ENCODE measurements at places on chromosomes 2 and 18.

GRCh38 chr2:120367649-120368048 is 21.7 kb downstream of the INHBB start:
- DNase-seq, result no peak

- DNase-seq, result no peak
These were observed 58.2 kb upstream of the MEX3C start for GRCh38 chr18:51255693-51256092.

- DNase-seq, result no peak
These were observed 11.0 kb upstream of the RALB start for GRCh38 chr2:120241684-120242083.

- no peak for DNase-seq
These were observed 106.7 kb upstream of the CTDP1 start for GRCh38 chr18:79572848-79573451.

GRCh38 chr2:43321446-43321845 is 95.0 kb upstream of the ZFP36L2 start:
- DNase-seq, result no peak

DNA sequence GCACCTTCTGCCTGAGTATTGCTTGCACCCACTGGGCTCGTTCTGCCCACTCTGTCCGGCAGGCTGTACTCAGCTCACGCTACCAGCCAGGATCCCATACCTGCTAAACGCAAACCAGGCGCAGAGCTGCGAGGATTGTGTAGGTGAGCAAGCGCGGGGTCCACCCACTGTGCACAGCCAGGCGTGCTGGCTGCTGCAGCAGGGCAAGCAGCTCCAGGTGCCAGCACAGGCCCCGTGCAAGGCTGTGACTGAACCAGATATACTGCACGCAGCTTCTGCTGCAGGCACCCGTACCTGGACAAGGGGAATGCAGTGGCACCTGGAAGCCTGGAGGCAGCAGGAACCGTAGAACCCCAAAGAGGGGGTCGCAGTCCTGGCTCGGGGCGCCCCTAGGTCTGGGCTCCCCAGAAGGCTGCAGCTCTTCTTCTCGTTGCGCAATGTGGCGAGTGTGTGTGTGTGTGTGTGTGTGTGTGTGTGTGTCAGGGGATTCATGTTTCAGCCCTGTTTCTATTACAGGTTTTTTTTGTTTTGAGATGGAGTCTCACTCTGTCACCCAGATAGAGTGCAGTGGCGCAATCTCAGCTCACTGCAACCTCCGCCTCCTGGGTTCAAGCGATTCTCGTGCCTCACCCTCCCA is 46.1 kb upstream of the RAB1A start:
- no peak for DNase-seq

DNA sequence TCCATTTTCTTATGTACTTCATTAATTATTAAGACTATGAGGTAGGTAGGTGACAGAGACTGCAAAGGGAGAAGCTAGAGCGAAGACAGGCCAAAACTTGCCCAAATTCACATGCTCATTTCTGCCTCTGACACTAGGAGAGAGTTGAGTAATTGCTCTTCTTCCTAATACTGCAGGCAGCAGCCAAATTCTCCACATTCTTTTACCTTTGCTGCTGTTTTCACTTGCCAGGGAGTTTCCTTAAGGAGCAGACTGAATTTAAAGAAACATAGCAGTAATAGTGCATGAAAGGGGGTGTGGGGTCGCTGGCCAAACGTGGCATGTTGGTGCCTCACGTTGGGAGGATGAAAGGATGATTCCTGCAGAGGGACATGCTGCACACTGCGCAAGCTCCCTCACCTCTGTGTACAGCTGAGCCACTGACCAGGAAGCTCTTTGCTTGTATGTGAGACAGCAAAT is 12.3 kb downstream of the CRIM1 start:
- DNase-seq, result no peak

DNA sequence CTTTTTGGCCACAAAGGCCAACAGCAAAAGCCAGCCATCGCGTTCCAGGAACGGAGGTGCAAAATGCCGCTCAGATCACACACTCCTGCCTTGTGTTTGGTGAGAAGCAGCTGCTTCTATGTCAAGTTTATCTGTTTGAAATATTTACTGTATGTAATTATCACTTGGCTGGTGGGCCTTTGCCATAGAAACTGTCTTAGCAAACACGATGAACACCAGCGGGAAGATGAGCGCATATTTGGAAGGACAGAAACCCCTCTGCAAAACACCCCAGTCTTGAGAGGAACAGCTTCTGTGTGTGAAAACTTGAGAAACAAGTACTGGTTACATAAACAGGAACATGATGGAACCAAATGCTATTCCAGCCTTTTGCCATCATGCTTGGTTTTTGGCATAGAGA is 59.7 kb downstream of the SCG2 start:
- DNase-seq, result no peak

DNA sequence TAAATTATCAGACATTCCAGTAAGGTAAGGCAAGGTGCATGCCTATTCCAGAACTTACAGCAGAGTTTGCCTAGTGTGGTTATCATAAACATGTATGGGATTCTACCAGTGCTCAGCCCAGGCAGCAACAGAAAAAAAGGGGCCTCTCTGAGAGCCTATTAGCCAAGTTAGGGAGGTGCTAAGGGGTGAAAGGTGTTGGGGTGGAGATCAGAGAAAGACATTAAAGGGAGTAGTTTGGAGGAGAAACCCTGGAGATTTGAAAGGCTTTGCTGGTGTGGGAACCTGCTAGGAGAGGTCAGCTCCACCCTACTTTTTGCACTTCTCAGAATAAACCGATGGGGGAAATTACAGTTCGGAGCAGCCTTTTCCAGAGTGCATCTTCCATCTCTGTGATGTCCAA is 2.9 kb downstream of the ARPC2 start:
- no peak for DNase-seq

- no peak for DNase-seq
These were observed 39.1 kb downstream of the MRPS5 start for GRCh38 chr2:95082477-95082876.

- DNase-seq, result no peak
These were observed 77.0 kb upstream of the ST8SIA5 start for GRCh38 chr18:46833899-46834298.

DNA sequence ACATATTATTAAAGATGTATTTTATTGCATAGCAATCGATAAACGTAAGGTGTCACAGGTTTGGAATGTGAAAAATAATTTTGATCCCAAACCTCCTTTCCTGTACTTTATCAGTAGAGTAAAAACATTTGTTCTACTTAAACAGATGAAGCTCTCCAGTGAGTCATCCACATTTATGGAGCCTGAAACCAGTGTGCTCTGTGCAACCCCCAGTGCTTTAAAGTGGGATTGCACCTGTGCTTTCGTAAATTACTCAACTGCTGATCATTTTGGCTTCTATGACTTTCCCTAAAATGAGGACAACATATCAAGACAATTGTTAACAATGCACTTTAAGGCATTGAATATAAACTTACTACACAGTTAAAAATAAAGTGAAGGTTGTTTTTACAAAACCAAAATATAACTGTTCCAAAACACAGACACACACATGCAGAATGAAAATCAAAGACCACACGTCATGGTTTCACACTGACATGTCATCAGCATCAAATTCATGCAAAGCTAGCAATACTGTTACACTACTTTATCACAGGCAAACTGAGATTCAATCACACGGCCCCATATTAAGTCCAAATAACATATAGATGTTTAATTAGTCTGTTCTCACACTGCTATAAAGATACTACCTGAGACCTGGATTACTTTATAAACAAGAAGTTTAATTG is 9.7 kb downstream of the TMEM18 start:
- DNase-seq, result no peak

DNA sequence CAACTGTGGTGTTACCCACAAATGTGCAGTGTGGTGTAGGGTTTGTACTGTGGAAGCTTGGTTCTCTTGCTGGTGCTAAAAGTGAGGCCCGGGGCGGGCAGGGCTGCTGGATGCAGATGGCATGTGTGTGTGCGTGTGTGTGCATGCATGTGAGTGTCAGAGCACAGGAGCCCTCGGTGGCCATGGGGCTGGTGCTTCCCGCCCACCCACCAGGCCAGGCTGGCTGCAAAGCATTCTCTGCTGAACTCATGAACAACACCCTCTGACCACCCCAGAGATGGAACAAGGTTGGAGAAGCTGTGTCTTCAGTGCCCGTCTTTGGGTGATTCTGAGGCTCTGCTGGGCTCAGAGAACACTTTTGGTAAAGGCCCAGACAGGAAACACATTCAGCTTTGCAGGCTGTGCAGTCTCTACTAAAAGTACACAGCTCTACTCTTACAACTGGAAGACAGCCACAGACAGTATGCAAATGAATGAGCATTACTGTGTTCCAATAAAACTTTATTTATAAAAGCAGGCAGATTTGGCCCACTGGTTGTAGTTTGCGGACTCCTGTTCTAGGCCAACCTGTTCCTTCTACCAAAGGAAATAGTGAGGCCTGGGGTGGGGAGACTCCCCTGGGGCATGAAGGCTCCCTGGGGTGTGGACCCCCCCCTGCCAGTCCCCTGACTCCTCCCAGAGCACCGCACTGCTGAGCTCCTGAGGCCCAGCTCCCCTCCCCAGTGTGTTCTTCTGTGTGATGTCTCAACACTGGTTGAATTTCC is 225.3 kb upstream of the HDAC4 start:
- DNase-seq, result no peak

DNA sequence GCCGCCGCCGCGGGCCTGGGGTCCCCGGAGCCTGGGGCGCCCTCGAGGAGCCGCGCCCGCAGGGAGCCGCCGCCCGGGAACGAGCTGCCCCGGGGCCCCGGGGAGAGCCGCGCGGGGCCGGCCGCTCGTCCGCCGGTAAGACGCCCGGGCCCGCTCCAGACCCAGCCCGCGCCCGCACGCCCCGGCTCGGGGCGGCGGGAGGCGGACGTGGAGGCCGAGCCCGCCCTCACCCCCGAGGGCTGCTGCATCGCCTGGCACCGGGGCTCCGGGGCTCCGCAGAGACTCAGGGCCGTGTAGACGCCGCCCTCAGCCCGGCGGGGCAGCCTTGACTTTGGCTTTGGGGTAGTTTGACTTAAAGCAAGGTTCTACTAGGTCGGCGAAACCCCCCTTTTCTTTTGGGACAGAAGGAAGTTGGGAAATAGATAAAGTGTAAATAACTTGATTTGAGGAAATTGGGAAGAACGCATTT is 335 bp downstream of the ERFE start:
- no peak for DNase-seq

- DNase-seq, result no peak
These were observed 68.6 kb downstream of the CAMKMT start for GRCh38 chr2:44430342-44430741.

GRCh38 chr2:120817136-120817955 is 81.7 kb downstream of the GLI2 start:
- no peak for DNase-seq
